ENCODE measurements at places on chromosomes 1 and 21.
A peak's percentile ranks its signal among the peaks of the same experiment; 100 is the strongest.

GRCh38 chr1:91895832-91896556 is 10.0 kb upstream of the TGFBR3 start:
- peak; percentile 40 for DNase-seq

DNA sequence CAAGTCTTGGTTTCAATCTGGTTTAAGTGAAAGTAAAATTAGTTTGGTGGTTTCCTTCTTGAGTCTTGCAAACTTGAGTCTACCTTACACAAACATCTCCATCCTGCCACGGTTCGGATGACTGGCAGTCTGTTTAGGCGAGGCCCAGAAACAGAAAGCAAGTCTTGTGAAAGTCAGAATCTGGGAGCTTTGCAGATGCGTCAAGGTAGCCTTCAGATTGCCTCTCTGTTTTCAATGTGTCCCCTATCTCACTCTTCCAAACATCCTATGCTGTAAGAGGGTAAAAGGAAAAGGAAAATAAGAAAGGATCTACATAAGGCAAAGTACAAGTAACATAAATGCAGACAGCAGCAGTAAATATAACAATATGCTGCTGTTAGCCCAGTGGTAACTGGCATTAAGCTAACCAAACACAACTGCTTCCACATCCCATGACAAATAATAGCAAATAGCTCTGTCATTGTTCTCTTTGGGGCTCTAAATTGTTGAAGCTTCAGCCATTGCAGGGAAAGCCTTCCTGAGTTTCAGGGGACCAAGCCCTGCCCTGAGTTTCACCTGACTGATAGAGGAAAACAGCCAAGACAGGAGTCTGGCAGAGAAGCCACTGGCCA is 26.2 kb upstream of the C1orf105 start:
- DNase-seq = no peak

DNA sequence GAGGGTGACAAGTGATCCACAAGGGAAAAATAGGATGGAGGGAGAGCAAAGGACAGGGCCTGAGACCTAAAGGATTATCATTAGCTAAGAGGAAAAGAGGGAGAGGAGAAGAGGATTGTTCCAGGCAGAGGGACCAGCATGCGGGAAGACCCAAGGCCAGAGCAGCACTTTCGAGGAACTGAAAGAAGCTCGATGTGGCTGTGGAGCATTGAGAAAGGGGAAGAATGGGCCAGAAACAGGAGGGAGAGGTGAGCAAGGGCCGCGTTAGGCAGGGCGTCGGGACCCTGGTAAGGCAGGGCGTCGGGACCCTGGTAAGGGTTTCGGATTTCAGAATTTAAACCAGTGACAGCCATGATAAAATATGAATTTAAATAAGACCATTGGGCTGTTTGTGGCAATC is 22.8 kb upstream of the CSF1 start:
- DNase-seq = no peak

DNA sequence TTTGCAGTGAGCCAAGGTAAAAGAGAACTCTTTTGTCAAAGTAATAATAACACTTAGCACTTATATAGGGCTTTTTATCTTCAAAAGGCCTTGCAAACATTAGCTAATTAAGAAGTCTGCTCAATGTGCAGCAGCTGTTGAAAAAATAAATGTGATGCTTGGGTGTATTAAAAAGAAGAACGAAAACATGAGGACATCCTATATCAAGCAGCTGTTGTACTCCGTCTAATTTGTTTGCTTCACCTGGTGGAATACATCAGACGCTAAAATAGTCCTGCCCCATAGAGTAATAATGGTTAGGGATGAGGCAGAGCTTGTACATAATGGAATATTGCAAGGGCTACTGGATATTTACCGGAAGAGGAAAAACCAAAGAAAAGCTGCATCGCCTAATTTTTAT is 299.5 kb downstream of the ST6GALNAC3 start:
- DNase-seq = no peak

- no peak for DNase-seq
These were observed 130.6 kb upstream of the CACNA1E start for GRCh38 chr1:181352695-181353094.

GRCh38 chr1:235253219-235253962 is 74.6 kb downstream of the ARID4B start:
- peak; percentile 87 for DNase-seq

DNA sequence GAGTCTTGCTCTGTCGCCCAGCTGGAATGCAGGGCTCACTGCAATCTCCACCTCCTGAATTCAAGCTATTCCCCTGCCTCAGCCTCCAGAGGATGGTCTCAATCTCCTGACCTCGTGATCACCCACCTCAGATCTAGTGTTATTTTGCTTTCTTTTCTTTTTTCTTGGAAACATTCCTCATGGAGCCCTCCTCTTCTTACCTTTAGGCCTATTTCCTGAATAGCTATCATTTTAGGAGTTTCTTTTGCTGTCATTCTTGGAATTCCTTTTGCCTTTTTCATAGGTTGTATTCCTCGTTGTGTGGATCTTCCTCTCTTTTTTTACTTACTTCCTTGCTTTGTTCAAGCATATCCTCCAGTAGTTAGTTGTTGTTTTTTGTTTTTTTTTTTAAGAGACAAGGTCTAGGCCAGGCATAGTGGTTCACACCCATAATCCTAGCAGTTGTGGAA is 173.8 kb downstream of the RASAL2 start:
- DNase-seq = peak; percentile 76

DNA sequence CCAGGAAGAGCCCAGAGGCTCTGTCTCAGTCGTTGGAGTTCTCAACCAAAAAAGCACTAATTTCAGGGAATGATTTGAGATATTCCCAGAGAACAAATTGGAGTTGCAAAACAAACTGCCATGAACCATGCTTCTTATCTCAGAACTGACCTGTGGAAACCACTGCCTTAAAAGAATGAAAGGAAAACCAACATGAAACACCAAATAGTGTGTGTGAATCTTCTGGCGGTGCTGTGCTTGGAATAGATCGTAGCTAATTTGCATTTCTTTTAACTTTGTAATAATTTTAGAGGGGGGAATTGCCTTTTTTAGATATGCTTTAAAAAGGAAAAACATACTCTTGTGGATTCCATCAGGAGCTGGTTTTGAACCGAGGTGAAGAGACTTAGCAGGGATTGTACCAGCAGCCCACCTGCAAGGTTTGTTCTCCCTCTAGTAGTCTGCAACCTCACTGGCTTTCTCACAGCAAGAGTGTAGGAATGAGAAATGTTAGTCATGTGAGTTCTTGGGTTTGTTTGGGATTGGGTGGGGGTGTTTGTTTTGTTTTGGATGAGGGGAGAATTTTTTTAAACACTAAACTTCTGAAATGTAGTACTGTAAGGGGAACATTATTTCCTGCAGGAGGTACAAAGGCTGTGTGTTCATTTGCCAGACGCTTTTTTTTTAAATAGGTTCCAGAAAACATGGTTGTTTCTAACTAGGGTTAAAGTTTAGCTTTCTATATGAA is 45.7 kb upstream of the ANGPTL1 start:
- DNase-seq = no peak

- DNase-seq = no peak
These were observed 17.4 kb upstream of the GRHL3 start for GRCh38 chr1:24301785-24302175.

- DNase-seq = peak; percentile 92
These were observed 5.5 kb upstream of the PLEKHM2 start for GRCh38 chr1:15678578-15678977.

DNA sequence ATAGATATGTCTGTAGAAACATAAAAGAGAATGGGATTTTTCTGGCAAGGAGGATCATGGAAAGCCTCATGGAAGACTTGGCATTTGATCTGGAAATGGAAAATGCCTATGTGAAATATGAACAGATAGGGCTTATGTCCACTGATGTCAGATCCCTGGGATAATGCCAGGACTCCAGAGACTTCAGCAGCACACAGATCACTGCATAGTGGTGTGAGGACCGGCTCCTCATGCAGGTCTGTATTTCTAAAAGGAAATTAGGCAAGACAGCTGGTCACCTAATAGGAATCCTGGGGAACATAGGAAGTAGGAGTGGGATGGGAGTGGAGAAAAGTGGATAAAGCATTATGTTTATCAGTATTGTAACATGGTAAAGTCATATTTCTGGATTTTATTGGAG is 56.8 kb upstream of the IPO9 start:
- peak; percentile 47 for DNase-seq

DNA sequence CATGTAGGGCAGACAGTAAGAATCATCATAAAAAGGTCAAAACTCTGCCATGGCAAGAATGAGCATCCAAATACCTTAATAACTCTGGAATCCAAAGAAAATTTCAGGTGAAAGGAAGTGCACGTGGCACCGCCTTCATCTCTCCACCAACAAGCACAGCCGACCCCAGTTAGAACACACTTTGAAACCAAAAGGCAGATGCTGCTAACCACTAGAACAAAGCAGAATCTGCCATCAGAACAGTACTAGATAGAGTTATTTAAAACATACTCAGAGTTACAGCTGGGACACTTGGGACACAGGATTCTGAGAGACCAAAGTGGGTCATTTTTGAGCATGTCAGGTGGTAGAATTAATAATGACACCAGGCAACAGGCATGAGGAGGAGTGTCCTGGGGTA is 106.7 kb upstream of the SOD1 start:
- no peak for DNase-seq

DNA sequence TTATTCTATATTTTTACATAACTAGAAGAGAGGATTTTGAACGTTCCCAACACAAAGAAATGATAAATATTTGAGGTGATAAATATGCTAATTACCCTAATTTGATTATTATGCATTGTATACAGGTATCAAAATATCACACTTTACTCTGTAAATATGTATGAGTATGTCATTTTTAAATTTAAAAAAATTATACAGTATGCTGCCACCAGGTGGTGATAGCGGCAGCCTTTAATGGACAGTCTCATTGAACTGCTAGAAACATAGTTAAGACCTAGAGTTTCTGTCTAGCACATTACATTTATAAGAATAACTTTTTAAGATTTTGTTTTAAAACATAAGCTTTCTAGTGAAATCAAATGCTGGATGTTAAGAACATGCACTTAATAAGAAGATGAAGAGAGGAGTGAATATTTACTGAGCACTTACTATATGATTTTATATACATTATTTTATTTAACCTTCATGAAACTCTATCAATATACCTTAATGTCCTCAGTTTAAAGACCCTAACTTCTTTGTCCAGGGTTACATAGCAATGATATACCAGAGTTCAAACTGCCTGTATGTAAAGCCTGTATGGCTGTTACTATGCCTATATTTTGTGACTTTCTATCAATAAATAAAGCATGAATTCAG is 207.1 kb downstream of the NUF2 start:
- peak; percentile 43 for DNase-seq

- DNase-seq = no peak
These were observed 121.9 kb upstream of the TSPAN2 start for GRCh38 chr1:115211071-115211745.

GRCh38 chr1:119873135-119874015 is 22.9 kb downstream of the ADAM30 start:
- peak; percentile 80 for DNase-seq

GRCh38 chr1:22208973-22209378 is 66.1 kb upstream of the WNT4 start:
- DNase-seq = no peak

- DNase-seq = peak; percentile 61
These were observed 1.7 kb upstream of the NADK start for GRCh38 chr1:1779691-1780597.

DNA sequence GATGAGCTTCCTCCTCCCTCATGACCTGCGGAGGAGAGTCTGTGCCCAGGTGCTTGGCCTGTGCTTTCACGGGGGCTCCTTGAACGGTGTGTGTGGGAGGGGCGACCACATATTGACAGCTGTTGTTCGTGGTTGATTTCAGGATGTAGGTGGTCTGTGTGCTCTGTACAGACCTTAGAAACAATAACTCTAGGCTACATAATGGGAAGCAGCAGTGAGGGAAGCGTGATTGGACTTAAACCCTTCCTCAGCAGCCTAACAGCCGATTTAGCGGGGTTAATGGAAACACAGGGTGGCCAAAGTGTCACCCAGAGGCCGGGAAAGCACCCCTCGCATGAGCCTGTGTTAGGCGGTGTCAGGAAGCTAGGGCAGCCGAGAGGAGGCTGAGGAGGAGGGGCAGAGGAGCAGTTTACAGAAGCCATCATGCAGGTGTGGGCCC is 56.0 kb downstream of the TBCE start:
- DNase-seq = no peak

DNA sequence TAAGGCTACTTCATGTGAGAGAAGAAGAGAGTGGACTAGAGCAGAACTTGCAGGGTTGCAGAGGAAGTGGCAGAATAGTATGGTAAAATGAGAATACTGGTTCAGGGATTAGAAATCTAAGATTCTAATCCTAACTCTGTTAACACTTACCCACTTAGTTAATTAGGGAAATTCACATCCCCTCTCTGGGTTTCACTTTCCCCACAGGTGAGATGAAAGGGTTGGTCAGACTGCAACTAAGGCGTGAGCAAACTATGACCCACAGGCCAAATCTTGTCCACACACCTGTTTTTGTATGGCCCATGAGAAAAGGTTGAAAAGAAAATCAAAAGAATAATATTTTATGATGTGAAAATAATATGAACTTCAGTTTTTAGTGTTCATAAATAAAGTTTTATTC is 117.5 kb downstream of the MACF1 start:
- no peak for DNase-seq

- DNase-seq = peak; percentile 60
These were observed 10.4 kb downstream of the NUCKS1 start for GRCh38 chr1:205739348-205740160.

DNA sequence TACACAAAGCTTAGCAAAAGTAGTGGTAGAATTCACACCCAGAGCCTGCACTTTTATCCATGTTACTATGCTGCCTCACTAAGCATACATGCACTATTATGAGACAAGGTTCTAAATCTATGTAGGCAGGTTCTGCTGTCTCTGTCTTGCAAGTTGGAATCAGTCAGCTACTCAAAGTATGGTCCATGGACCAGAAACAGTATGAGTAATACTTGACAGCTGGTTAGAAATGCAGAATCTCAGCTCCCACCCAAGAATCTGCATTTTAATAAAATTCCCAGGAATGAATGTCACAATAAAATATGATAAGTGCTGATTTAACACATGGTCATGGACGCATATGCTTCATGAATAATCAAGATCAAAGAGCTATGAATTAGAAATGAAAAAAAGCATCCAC is 50.5 kb downstream of the DSCAM start:
- DNase-seq = no peak

Data from ELR (cell line).